D721Med (cell line): ENCODE measurements at places on chromosomes 6 and 20.

GRCh38 chr6:83514466-83514865, 2.1 kb downstream of the PRSS35 start:
- DNase-seq, result no peak

DNA sequence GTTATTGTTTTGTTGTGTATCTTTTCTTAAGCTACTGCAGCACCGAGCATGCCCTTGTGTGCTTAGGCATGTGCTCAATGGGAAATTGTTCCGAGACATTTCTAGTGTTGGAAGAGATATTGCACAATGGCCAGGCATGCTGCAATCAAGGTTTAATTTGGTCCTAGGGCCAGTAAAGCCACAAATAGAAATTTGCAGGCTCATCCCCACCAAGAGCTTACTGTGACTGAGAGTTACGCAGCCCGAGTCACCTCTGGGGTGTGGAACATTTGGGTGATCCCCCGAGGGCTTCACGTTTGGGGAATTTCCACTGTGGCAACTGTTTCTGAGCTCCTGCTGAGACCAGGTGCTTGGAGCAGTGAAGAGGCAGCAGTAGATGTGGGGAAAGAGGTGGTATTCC, 65.8 kb downstream of the ADTRP start:
- no peak for DNase-seq

DNA sequence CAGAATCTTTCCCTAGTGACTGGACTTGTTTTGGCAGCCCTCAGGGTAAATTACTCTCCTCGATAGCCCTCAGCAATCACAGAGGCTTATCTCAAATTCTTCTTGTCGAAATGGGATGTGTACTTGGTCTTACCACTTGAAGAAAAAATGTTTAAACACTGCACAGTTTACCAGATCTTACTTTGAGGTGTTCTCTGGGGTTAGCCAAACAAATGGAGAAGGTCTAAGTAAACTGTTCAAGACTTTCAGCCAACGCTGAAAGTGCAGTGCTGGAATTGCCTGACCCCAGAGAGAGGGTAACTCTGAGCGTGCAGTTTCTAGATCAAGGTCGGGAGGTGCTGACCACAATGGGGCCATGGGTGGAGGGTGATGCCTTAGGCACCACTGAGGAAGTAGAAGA, 39.2 kb downstream of the MYLIP start:
- no peak for DNase-seq

DNA sequence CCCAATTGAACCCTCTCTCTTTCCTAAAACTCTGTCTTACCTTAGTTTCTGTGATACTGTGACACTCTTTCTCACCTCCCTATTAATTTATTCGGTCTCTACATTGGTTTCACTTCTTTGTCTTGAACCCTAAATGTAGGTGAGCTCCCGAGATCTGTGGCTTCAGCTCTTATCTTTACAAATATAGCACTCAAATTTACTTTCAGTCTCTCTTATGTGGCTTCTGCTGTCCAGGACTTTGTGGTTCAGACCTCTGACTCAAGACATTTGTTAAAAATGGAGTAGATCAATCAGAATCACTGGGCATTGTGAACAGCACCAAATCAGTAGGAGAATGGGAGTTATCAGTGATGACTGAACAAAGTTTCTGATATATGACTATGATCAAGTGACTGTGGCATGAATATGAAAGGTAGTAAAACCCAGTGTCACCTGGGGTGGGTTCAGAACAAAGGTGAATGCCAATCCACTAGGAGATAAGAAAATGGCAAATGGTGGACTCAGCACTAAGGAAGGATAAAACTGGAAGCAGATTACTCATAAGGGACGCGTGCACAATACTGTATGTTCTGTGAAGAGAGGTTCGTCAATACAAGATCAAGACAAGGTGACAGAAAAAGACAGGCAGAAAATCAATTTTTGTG, 27.2 kb downstream of the IL17F start:
- DNase-seq, result no peak

- peak; percentile 31 for DNase-seq
These were observed 3.7 kb downstream of the GRIK2 start for GRCh38 chr6:101397199-101397598.

DNA sequence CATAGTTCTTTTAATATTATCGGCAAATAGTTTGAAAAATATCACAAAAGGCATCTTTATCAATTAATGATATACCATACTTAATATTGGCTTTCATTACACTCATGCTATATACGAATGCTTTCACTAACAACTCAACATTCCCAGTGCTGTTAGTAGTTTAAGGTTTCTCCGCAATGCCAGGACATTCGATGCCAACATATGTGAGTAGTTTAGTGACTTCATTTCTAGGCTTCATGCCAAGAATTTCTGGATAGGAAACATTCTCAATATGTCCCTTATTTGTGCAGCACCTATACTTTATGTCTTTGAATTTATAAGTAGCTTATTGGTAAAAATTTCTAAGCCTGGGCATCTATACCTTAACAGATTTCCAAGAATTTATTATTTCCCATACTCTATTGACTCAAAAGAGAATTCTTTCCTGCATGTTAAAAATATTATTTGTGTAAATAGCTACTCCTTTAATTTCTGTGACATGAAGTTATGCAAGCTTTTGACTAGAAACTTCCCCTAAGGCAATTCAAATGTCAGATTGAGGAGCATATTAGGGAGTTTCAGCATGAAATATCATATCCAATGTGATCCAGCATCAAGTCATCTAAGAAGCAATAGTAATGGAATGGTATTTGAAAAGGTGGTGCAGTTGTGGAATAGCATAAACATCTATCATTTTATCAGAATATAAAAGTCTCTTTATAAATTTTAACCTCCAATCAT, 236.0 kb upstream of the STXBP5 start:
- DNase-seq, result no peak

DNA sequence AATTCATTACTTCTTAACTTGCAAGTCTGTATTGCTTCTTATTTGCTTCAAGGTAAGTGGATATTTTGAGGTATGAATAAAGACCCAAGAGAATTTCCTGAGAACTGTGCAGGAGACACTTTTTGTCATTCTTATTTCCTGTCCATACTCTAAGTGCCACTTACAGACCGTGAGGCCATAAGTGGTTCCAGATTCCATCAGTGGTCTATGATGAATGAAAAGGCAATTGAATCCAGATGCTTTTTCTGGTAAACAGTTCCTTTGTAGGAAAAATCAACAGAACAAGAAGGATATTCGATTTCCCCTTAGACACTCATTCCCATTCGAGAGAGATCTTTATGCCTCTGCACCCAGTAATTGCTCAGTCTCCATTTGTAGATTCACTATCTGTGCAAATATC, 58.3 kb upstream of the PDE10A start:
- no peak for DNase-seq

DNA sequence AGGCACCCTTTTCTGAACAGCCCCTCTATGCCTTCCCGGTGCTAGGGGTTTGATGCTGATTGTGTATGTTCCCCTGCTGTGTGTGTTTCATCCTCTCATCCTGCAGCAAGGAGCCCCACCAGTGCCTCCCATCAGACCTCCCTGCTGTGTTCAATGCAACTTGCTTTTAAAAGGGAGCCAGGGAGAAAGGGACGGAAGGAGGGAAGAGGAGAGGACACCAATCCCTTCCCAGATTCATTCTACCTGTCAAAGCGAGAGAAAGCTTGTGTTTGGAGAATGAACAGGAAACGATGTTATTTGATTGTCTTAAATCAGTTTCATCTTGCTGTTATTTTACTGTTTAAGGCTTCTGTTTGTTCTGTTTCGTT, 259.2 kb downstream of the ADGB start:
- DNase-seq, result no peak

- no peak for DNase-seq
These were observed at the start of gene TREML1 for GRCh38 chr6:41153992-41154625. Gene TREML1, minus strand, starts transcription at chr6:41154347. Its CDS starts 59 bp downstream, at chr6:41154288.

- DNase-seq, result no peak
These were observed 8.1 kb downstream of the PTPRK start for GRCh38 chr6:128512296-128512695.
